ENCODE measurements at places on chromosomes 1 and 21.

DNA sequence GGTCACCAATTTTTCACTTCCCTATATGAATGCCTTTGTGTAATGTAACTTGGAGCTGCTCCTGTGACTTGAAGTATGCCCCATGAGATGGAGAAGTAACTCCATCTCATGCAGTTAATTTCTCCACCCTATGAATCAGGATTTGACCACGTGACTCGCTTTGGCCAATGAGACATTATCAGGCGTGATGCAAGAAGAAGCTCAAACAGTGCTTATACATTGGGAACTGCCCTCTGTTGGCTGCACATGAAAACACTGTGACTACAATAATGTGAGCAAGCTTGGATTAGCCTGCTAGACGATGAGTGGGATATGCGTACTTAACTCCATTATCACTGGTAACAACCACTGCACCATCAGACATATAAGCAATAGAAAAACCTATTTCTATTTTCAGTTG lies 684.4 kb downstream of the PLA2G4A start:
- DNase-seq = no peak

DNA sequence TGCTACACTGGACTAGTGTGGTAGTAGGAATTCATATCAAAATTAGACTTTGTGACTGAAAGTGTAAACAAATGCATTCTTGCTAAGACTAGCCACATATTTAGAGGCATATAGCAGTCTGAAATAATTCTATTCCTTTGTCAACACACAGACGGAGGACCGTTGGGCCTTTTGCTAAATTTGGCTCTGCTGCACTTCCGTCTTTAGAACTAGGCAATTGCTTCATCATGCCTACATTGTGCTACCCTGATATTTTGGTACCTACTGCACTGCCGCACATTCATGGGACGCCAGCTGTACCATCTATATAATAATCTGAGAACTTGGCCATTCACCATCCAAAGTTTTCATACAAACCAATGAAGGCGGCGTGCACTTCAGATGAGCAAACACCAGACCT lies 346.8 kb downstream of the KIF26B start:
- DNase-seq = no peak

GRCh38 chr1:235999259-235999925 lies 65.5 kb downstream of the NID1 start:
- no peak for DNase-seq

DNA sequence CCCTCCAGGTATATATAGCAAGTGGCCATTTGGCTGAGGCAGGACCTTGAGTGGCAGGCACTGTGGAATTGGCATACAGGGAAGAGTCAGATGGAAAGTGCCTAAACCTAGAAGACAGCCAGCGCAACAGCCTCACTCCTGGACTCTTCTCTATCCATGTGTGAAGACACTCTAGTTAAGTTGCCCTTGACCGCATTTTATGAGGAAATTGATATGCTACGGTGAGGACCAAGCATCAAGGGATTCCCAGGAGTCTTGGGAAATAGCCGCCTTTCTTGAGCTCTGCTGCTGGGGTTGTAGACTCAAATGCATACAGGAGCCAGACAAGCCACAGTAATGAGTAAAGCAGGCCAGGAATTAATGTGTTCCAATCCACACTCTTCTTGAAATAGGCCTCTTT lies 145.9 kb upstream of the KAZN start:
- no peak for DNase-seq

DNA sequence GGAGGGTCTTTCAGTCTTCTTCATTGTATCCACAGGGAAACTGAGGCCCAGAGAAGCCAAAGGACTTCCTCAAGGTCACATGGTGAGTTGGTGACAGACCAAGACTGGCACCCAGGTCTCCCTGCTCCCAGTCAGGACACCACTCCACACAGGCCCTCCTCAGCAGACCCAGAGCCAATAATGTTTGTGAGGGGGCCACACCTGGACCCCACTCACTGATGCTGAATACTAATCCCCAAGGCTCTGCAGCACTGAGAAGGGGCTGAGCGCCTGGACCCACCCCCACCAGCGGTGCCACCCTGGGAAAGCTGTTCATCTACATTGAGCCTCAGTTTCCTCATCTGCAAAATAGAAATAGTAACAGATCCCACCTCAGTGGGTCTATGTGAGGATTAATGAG lies 79.5 kb downstream of the GLIS1 start:
- no peak for DNase-seq

DNA sequence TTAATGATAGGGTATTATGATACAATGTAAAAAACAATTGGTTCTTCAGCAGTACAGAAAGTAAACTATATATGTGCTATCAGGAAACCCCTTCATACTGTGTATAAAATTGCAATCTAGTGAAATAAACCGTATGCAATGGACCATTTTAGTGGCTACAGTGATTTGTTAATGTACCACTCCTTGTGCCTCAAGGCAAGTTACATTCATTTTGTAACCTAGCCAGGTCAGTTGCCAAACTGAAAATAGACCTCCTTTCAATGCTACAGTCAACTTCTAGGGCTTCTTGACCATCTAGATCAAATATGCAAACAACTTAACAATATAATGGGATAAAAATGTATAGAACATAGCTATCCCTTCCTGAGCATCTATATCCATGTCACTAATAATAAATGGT lies 52.0 kb upstream of the RAVER2 start:
- DNase-seq = no peak

DNA sequence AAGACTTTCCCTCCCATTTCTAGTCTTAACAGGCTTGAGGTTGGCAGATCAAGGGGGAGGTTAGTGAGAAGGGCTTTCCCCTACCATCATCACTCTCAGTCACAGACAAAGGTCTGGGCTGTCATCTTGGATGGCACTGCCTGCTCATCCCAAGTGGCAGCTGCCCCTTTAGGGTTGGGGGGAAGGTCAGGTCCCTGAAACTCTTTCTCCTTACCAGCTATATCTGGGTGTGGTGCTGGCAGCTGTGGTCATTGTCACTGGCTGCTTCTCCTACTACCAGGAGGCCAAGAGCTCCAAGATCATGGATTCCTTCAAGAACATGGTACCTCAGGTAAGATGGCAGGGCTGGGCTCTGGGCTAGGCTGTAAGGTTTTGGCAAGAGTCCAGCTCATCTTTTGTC lies 8.2 kb downstream of the ATP1A2 start:
- DNase-seq = no peak

Measured in GDM1 (cell line).